COLO829 (cell line): ENCODE measurements at places on chromosomes 6 and 20.

DNA sequence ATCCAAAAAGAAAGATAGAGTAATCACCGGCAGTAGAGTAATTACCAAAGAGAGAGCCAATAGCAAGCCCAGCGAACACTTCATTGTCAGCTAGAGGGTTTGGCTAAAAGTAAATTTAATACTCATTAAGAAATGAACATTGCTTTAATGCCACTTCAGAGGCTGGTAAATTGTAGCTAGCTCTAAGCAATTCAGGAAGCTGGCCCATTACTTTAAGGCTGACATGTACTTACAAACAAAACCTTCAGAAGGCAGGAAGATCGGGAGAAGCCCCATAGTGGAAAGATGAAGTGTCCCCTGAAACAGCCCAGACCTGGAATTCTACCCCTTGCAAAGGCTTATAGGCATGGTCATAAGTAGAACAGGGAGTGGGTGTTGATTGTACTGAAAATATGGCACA is 396.6 kb upstream of the ID4 start:
- no peak for DNase-seq

GRCh38 chr6:8100159-8100854 is 2.0 kb downstream of the EEF1E1 start:
- DNase-seq, result no peak

- DNase-seq, result no peak
Measured at GRCh38 chr20:44938637-44939036, 21.6 kb downstream of the TOMM34 start.

GRCh38 chr6:38974389-38975151 is 74.0 kb upstream of the GLP1R start:
- no peak for DNase-seq
